Effector CD4-positive, alpha-beta T cell (primary cell): ENCODE measurements at places on chromosomes 3 and 15.

GRCh38 chr3:69692761-69693160, 46.5 kb upstream of the MITF start:
- no peak for DNase-seq

- no peak for DNase-seq
Measured at GRCh38 chr3:52385157-52385556, 59.7 kb downstream of the SEMA3G start.

- DNase-seq, result no peak
Measured at GRCh38 chr3:60803216-60804173, 447.8 kb downstream of the FHIT start.

- DNase-seq, result no peak
Measured at GRCh38 chr3:10511809-10512494, 6.6 kb upstream of the ATP2B2 start.

GRCh38 chr15:62945760-62946159, 96.8 kb upstream of the TPM1 start:
- no peak for DNase-seq

DNA sequence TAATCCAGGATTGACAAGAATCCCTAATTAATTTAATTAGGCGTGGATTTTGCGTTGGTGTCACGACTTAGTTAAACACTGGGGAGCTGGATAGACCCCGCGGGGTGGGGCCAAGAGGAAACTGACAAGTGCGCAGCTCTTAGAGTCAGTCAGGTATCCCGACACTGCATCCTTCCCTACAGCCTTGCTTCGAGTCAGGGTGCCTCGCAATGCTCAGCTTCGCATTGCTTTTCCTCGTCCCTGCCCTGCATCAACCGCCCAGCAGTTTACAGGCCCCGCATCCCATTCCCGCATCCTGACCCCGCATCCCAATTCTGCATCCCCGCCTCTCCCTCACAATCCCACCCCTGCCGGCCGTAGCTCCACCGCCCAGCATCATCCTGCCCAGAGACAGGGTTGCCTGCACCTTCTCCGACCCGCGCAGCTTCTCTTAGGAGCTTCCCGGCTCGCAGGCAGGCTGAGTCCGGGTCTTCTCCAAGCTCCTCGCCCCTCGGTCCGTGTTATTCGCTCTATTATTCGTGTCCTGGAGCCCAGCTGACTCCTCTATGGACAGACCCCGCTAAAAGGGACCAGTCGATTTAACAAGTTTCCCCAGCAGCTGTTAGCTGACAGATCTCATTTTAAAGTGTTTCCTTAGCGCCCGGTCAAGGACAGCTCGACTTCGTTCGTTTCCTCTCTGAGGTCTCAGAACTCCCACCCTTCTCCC, 699 bp upstream of the SHOX2 start:
- DNase-seq, result no peak
